ENCODE measurements at places on chromosomes 2 and 18. TPM values are rescaled to one million over a fixed set of nuclear protein-coding genes. Genes with fewer than 3 reads are reported as not detected.

- DNase-seq, result no peak
These were observed 2.1 kb upstream of the ABCB6 start for GRCh38 chr2:219220652-219221402.

DNA sequence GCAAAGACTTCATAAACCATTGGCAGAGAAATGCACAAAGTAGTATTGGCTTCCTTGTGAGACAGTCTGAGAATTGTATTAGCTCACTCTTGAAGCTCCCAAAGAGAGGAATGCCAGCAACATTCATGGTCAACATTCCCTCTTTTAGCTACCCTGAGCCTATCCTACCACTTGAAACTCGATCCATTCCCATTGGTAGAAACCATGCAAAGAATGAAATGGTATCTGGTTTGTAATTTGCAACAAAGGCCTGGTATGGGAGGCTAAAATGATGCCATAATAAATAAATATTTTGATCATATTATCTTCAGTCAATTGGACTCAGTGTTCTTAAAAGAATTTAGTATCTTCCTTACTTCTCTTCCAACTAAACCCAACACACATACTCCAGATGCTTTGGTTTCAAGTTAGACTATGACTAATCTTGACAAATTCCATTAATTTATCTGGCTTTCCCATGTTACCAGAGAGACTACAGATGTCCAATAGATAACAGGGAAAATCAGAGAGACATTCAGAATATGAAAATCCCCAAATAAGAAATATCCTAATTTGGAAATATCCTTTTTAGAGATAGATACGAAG is 102.9 kb downstream of the DHRS9 start:
- no peak for DNase-seq

Gene ABCB6
- 41.4 TPM for total RNA-seq

GRCh38 chr2:181300600-181301291 is 156.4 kb upstream of the ITGA4 start:
- DNase-seq, result no peak

Gene CNTNAP5
- not detected for total RNA-seq

Data from PC-9 (cell line).